Stimulated activated CD4-positive, alpha-beta T cell treated with anti-CD3 and anti-CD28 coated beads, Interleukin-12 subunit alpha, Interleukin-12 subunit beta, amount 100 ng/mL, for 4 hours (primary cell): ENCODE measurements at places on chromosomes 12 and 14.
A peak's percentile ranks its signal among the peaks of the same experiment; 100 is the strongest.

DNA sequence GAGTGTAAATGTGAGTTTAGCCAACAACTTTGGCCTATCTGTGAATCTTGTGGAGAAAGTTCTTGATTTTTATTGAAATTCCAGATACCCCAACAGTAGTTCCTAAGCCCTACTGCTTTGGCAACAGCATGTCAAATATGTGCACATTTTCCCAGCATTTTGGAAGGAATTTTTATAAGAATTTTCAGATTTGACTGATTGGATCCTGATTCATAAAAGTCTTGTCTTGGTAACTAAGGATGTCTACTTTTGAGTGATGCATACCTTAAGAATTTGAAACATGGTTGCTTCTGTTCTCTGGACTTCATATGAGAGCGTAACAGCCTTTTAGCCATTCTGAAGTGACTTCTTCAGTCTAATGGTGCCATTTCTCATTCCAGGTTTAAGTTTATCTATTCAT lies 106.7 kb downstream of the ANO4 start:
- DNase-seq: no peak

- no peak for DNase-seq
These were observed 8.6 kb downstream of the FGD6 start for GRCh38 chr12:95208678-95209077.

DNA sequence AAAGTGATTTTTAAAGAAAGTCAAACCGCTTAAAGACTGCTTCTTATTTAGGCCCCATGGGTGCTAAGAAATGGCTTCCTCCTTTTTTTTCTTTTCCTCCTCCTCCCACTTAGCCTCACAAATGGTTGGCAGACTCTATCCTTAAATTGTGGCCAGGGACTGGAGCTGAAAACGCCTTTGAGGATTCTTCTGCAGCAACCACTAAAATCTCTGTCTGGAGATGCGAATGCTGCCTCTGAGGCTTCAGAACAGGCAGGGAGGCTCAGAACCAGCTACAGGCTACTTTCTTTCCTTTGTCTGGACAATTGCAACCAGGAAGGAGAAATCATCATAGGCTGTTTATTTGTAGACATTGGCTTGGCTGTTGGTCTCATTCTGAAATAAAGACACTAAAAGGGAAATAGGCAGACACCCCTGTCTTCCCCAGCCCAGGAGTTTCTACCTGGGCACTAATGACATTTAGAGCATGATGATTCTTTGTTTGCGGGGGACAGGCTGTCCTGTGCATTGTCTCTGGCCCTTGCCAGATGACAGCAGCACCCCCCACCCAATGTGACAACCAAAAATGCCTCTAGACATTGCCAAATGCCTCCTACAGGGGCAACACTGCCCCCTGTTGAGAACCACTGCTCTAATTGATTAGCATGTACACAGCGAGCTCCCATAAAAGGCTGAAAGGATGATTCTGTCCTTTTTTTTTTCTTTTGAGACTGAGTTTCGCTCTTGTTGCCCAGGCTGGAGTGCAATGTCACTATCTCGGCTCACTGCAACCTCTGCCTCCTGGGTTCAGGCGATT lies 50.3 kb downstream of the MAP1LC3B2 start:
- DNase-seq: peak; percentile 13

GRCh38 chr12:47894068-47894467 lies 10.7 kb downstream of the VDR start:
- no peak for DNase-seq

- DNase-seq: no peak
These were observed 62.1 kb upstream of the TRIM9 start for GRCh38 chr14:51157012-51157411.

- no peak for DNase-seq
These were observed 1.9 kb upstream of the ANO2 start for GRCh38 chr12:5947006-5947405.

GRCh38 chr12:45425426-45425825 lies 209.5 kb downstream of the ANO6 start:
- no peak for DNase-seq

- no peak for DNase-seq
These were observed 39.5 kb downstream of the ATP2A2 start for GRCh38 chr12:110320550-110320949.

- no peak for DNase-seq
These were observed 292.9 kb downstream of the RAD51B start for GRCh38 chr14:68112442-68112841.

GRCh38 chr12:11877869-11878780 lies 192.6 kb upstream of the BCL2L14 start:
- DNase-seq: no peak

- no peak for DNase-seq
These were observed 638.3 kb upstream of the TBX3 start for GRCh38 chr12:115322275-115322674.

DNA sequence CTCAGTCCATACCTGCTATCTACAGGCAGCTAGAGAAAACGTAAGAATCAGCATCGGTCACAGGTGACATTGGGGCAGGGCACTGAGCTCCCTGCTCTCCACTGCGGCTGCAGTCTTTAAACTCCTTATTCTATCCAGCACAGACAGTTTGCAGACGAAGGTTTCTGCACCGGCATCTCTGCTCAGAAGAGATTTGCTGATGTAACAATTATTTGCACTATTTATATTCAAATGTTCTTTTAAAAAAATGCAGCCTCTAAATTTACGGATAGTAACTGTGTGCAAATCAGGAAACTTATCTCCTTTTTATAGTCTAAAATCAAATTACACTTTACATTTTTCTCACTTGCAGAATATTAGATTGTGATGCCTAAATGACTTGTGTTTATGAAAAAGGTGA lies 671.0 kb downstream of the VRK1 start:
- DNase-seq: no peak

- no peak for DNase-seq
These were observed 96.2 kb downstream of the FAR2 start for GRCh38 chr12:29245246-29245645.

DNA sequence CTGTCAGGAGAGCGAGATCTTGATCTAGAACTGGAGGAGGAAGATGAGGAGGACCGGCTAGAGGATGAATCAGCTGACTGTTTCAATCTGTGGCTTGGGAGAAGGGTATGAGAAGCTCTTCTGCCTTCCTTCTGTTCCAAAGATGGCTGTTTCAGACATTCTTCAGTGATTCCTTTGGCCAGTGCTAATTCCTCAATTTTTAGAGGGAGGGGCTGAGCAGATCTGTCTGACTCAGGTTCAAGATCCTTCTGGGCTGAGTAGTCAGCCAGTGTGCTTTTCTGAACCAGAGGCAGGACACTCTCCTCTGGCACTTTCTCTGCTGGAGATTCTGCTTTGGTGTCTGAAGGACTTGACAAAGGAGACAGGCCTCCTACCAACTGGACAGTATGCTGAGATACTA lies 15.2 kb downstream of the ACIN1 start:
- DNase-seq: no peak

DNA sequence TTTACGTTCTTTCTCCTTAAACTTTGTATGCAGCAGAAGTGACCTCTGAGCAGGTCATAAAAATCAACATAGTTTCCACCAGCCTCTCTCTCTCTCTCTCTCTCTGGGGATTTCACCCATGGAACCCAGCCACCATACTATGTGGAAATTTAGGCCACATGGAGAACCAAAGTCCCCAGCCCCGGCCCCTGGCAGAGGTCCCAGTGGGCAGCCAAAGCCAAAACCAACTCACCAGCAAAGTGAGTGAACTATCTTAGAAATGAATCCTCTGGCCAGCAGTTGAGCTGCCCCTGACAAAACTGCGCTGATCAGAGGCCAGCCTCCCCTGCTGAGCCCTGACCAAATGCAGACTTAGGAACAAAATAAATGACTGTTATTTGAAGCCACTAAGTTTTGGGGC lies 9.2 kb downstream of the DUSP6 start:
- no peak for DNase-seq

DNA sequence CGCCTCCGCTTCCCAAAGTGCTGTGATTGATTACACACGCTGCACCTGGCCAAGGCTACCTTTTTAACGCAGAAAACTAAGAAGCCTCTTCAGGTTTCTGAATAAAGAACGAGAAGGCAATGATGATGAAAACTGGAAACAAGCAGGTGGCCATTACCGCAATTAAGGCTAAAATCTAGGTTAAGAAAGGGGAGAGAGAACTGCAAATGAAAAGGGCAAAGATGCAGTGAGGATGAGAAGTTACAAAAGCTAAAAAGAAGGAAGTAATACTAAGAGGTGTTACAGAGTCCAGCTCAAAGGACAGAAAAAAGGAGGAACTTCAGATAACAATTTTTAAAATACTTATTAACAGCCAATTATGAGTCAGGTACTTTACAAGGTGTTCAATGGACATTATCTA lies 79.7 kb downstream of the DUSP16 start:
- DNase-seq: no peak

- DNase-seq: no peak
These were observed 321.6 kb downstream of the ZFP36L1 start for GRCh38 chr14:68471029-68471963.

DNA sequence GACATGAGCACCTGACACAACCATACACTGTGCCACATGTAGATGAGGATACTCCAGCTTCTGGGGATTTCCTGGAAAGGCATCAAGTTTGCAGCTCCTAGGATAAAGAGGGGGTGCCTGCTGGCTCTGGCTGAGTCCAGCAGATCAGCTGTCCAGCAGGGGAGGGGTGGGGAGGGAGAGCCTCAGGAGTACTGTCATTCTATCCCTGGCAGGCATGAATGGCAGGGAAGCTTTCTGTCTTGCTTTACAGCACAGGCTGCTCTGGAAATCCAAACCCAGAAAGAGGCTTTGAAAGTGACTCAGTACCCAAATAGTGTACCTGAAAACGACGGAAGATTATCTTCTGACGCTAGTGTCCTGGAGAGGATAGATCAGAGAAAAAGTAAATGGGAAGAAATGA lies 32.2 kb downstream of the SLC8A3 start:
- DNase-seq: no peak

DNA sequence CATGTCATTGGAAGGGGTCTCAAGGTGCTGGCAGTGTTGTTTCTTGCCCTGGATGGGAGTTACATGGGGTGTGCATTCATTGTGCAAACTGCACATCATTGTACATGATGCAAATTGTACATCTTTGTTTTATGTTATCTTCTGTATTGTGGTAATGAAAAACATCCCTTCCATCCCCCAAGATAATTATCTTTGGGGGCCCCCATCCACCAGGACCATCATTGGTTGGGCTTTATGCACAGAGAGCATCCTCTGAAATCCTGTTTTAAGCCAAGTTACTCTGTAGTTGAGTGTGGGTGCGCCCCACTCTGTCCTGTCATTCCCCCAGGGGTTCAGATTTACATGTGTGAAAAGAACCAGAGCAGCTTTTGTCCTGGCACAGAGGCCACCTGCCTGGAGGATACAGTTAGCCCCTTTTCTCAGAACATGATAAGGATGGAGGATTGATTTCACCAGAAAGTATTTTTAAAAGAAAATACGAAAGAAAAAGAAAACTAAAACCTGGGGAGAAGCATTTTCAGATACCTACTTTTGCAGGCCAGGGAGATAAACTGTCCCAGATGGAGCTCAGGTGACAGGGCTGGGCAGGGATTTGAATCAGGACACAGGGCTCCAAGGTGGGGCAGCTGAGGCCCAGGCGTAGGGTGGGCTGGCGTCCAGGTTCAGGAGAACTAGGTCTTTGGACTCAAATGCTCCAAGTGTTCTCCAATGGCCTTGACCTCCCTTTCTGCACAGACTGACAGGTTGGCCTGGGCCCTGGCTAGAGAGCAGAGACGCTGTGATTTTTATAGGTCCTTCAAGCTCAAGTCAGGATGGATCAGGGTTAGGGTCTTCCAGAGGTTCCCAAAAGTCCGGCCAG lies 17.2 kb downstream of the WSCD2 start:
- DNase-seq: no peak

GRCh38 chr12:122835750-122836026 lies 431 bp downstream of the HIP1R start:
- DNase-seq: peak; percentile 18

GRCh38 chr12:91053951-91054715 lies 3.7 kb downstream of the KERA start:
- DNase-seq: no peak

GRCh38 chr14:51014086-51014485 lies 69.8 kb upstream of the PYGL start:
- no peak for DNase-seq

- DNase-seq: no peak
These were observed 37.9 kb downstream of the ISCA2 start for GRCh38 chr14:74531467-74531866.

DNA sequence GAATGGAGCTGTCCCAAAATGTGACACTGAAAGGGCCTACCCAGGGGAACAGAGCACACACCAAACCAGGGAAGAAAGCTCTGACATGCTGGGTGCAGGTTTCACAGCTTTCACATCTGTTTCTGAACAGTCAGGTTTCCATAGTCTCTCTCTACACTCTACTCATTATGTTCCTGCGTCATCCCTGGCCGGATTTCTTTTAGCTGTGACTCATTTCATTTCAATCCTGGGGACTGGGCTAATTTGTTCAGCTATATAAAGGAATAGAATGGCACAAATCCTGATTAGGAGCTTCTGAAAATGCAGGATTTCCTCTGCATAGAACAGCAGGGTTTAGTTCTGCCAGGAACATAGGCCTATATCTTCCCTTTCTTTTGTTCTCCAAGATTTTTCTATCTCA lies 649.8 kb downstream of the RPS29 start:
- no peak for DNase-seq

- DNase-seq: no peak
These were observed 71.4 kb downstream of the RIC8B start for GRCh38 chr12:106845902-106846301.

GRCh38 chr14:35340616-35341453 lies 48.7 kb downstream of the PSMA6 start:
- DNase-seq: no peak

DNA sequence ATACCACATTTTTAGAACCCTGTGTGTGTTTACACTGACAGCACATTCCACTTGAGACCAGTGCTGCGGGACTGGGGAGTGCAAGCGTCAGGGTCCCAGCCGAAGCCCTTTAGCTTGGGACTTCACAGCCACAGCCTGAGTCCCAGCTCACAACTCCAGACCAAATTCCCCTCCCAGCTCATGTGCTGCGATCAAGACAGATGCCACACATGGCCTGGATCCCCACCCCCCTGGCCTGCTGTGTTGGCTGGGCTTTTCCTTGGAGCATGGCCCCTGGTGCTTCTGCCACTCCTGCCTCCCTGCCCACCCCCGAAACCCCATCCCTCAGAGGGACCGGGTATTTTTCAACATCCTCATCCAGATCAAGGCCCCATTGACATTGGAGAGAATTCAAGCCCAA lies 63.7 kb downstream of the WDR20 start:
- no peak for DNase-seq

- no peak for DNase-seq
These were observed 13.2 kb downstream of the AQP6 start for GRCh38 chr12:49985981-49986380.

- DNase-seq: no peak
These were observed 85.4 kb downstream of the PIWIL1 start for GRCh38 chr12:130423136-130423535.

- DNase-seq: no peak
These were observed 23.9 kb upstream of the ITGA5 start for GRCh38 chr12:54442961-54443360.
